Activated naive CD8-positive, alpha-beta T cell treated with anti-CD3 and anti-CD28 coated beads, Interleukin-2, amount 10 ng/mL, durations not matched to agents 7 days and 5 days (primary cell): ENCODE measurements at places on chromosomes 2 and 18. TPM values are rescaled to one million over a fixed set of nuclear protein-coding genes. Genes with fewer than 3 reads are reported as not detected.

The RAB6C gene
- total RNA-seq = 0.11 TPM

The TCF7L1 gene
- total RNA-seq = not detected

The MC4R gene
- not detected for total RNA-seq

The SIGLEC15 gene
- not detected for total RNA-seq

The ZSWIM2 gene
- total RNA-seq = not detected

The HJURP gene
- total RNA-seq = 109 TPM

The ANKRD44 gene
- 243 TPM for total RNA-seq

The CLEC4F gene
- not detected for total RNA-seq
